T-helper 17 cell (primary cell): ENCODE measurements at places on chromosomes 4 and X. TPM values are rescaled to one million over a fixed set of nuclear protein-coding genes. Genes with fewer than 3 reads are reported as not detected.

GRCh38 chr4:80309294-80310004 is 26.1 kb upstream of the CFAP299 start:
- no peak for DNase-seq

- DNase-seq = no peak
Observed at GRCh38 chrX:123348468-123348867, 164.4 kb downstream of the GRIA3 start.

GRCh38 chr4:150501009-150501727 is 80.8 kb upstream of the MAB21L2 start:
- DNase-seq = no peak

GRCh38 chrX:136185401-136186022 is 38.2 kb downstream of the FHL1 start:
- DNase-seq = no peak

DNA sequence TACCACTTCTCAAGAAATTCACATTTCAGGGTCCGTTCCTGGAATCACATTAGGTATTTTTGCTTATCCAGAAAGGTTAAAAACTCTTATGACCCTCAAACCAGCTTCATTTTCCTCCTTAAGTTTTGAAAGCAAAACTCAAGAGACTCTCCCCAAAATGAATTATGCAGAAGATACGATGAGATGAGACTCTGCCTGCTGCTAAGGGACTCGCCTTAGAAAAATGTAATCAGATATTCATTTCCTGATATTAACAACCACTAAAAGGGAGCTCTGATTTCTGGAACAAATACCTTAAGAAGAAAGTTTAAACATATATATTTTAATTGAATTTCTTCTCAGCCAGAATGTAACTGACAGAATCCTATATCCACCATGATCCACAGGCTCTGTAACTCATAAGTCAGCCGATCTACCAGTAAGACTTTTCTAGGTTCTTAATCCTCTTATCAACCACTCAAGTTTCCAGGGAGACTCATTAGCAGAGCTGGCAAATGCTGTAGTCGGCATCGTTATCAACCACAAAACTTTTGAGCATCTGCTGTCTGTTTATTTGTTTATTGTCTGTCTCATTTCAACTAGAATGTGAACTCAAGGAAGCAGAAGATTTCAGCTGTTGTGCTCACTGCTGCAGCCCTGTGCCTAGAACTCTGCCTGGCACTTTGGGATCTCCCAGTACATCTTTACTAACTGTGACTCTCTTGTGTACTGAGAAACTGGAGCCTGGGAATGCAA is 112.5 kb downstream of the LDB2 start:
- DNase-seq = no peak

- DNase-seq = no peak
Observed at GRCh38 chr4:67685532-67685859, 15.5 kb downstream of the UBA6 start.

Gene CENPVL1
- total RNA-seq = not detected

Gene EDNRA
- not detected for total RNA-seq

Gene ADGRG4
- not detected for total RNA-seq

Gene MXRA5
- not detected for total RNA-seq

Gene WDR17
- total RNA-seq = 0.65 TPM
